ENCODE measurements at places on chromosomes 1 and 21. TPM values are rescaled to one million over a fixed set of nuclear protein-coding genes. Genes with fewer than 3 reads are reported as not detected.

Gene C1QC
- 76.6 TPM for total RNA-seq

Gene GOLT1A
- total RNA-seq: not detected

Gene NID1
- total RNA-seq: 40.4 TPM

Gene KPRP
- total RNA-seq: not detected

Gene SWT1
- total RNA-seq: 7.4 TPM

- DNase-seq: no peak
These were observed 130.8 kb upstream of the SGIP1 start for GRCh38 chr1:66403007-66403731.

GRCh38 chr1:110746644-110747259 lies 72.0 kb upstream of the KCNA3 start:
- peak; percentile 22 for DNase-seq

DNA sequence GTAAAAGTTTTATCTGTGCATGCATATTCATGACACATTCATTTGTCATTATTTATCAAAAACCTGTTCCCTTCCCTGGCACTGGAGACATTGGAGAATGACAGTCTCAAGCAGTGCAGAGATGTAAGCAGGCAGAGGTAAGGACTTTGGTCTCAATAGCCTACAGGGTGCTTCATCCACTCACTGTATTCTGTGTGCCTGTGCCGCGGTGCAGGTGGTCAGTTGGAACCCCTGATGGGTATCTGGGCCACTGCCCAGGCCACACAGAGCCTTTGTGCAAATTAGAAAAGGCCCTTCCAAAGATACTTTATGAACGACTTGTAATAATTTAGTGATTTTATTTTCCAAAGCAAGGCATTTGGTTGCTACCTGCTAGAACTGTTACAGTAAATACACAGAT lies 44.0 kb downstream of the CDC42 start:
- no peak for DNase-seq

DNA sequence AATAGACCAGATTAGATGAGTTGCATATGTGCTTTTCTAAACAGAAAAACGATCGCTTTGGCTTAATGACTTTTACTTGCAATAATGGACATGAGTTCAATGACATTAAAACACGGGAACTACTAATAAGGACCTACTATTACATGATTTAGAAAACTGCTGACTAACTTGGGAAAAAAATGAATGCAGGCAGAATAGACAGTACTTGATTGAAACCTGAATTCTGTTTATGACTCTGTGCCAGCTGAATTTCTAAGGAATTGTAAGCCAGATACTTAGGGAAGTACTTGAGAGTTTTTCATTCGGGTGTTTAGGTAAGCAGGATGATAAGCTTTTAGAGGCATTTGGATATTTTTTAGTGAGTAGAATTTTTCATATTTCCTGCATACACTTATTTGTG lies 12.0 kb downstream of the ADGRL2 start:
- no peak for DNase-seq

- no peak for DNase-seq
These were observed 20.3 kb downstream of the EPB41 start for GRCh38 chr1:28934676-28935075.

DNA sequence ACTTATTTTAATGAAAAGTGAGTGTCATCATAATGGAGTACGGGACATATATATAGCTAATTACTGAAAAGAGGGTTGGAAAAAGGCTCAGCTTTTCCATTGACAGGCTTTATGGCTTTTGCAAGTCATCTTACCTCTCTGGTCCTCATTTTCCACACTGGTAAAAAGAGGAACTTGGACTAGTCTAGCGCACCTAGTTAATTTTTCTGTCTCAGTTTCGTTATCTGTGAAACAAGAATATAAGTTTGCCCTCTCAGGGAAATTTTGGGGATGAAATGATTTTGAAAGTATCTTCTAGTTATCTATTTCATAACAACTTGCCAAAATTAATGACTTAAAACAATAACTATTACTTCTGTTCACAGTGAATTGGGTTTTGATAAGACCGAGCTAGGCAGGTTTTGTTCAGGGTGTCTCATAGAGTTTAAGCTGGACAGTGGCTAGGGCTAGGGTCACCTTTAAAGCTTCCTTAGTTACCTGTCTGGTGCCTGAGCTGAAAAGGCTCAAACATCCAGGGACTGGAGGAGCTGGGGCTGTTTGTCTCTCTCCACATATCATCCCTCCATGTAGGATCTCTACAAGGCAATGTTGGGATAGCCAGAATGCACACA lies 91.7 kb downstream of the TYW3 start:
- DNase-seq: no peak

DNA sequence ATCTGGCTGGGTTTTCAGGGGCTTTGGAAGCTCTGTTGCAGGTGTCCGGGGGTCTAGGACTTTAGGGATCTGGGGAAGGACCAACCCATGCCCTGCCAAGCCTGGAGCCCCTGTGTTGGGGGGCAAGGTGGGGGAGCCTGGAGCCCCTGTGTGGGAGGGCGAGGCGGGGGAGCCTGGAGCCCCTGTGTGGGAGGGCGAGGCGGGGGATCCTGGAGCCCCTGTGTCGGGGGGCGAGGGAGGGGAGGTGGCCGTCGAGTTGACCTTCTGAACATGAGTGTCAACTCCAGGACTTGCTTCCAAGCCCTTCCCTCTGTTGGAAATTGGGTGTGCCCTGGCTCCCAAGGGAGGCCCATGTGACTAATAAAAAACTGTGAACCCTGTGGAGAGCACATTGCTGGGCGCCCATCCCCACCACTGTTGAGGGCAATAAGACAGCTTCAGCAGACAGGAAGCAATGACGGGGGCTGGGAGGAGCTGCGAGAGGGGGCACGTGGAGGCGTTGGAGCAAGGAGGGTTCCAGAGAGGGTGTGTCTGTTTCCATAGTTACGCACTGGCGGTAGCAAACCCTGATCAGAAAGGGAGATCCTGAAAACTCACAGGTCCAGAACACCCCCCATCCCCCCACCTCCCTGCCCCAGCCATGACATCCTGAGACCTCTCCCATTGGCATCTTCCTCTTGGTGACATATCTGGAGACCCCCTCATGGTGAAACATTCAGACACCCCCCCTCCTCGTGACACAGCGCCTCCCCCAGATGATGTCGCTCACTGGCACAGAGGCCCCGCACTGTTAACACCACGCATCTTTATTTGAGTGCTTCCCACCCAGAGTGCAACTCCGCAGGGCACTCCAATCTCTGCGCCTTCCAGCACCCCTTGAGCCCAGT lies 8.4 kb downstream of the MYBPH start:
- no peak for DNase-seq

GRCh38 chr1:221488550-221488949 lies 253.3 kb downstream of the DUSP10 start:
- DNase-seq: no peak

GRCh38 chr1:29634746-29635335 lies 398.5 kb downstream of the PTPRU start:
- DNase-seq: no peak

GRCh38 chr21:41564871-41565274 lies 56.9 kb upstream of the TMPRSS2 start:
- no peak for DNase-seq

DNA sequence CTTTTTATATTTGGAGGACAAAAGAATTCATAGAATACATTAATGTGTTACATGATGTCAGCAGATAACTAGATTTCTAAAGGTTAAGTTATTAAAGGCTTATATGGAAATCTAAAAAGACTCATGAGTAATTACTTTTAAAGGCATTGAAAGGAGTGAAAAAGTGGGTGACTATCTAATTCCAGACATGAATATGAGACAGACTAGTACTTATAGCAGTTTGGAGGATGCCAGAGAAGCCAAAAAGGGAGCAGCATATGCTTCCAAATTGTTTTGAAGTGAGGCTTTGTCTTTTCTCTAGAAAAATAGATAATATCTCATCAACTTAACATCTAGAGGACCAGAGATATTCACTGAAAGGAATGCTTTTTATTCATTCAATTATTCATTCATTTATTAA lies 275.5 kb upstream of the CACYBP start:
- no peak for DNase-seq

DNA sequence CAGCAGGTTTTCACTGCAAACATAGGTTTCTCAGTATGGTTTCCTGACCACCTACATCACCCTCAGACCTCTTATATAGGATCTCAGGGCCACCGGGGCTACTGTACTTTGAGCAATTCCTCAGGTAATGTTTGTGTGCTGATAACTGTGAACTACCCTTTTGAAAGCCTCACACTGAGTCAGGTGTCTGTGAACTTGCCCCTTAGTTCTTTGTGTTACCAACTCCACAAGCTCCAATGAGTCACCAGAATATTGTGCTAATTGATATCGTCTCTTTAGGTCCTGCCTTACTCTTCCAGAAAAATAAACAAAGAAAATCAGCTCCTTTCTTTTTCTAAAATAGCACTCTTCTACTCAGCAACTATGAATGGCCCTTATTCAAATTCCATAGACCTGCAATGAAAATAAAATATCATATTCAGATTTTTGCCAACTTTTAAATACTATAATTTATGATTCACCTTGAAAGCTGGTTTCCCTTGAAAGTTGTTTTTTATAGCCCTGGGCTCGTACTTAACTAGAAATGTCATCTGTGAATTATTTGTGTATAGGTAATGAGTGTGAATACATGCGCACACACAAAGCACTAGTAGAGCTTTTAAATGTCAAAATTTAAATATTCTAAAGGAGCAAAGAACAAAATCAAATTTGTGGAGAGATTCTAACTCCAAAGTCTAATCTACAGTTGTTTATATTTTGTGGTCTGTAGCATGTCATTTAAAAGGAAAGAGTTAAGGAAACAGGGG lies 88.1 kb upstream of the WARS2 start:
- no peak for DNase-seq

DNA sequence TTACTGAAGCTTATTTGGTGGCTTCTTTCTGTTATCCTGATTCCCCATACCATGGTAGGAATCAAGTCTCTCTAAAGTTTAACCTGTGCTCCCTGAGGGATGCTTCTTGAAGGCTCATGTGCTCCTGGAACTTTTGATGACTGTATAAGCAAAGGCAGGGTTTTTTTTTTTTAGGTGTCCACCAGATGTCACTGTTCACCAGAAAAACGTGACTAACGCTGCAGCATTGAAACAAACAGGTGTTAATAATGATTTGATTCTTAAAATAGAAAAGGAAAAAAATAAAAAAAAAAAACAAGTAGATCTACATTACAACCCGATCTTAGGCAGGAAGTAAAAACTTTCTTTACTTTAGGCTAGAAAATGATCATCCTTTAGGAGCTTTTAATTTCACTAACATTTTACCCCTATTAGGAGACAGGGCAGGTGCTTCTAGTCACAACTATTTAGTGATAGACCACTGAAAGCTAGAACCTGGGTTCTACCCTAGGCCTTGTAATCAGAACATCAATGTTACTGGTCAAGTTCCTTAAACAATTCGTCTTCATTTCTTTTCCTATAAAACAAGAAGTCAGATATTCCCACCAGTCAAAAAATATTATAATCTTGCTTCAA lies 223.0 kb downstream of the PLA2G4A start:
- no peak for DNase-seq

GRCh38 chr1:228901936-228902681 lies 166.8 kb downstream of the RHOU start:
- DNase-seq: no peak
